LoVo (cell line): ENCODE measurements at places on chromosomes 4 and X.

DNA sequence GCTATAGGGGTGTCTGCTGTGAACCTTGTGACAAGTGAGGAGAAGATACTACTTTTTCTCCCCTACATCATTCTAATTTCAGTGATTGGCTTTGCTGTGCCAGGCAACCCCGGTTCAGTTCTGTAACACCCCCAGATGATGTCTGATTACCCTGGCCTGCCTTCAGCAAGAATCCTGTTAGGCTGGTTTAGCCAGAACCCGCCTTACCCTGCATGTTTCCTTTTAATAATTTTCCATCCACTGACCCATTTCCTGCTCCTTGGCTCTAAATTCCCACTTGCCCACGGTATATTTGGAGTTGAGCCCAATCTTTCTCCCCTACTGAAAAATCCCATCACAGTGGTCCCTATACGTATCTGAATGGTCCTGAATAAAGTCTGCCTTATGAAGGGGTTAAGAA lies 46.5 kb upstream of the HPSE start:
- DNase-seq, result no peak

GRCh38 chrX:69538321-69538876 lies 34.3 kb downstream of the NALF2 start:
- DNase-seq, result peak; percentile 26

- no peak for DNase-seq
These were observed 1333.9 kb upstream of the TENM3 start for GRCh38 chr4:180909279-180909678.

- no peak for DNase-seq
These were observed 65.2 kb upstream of the SLC7A11 start for GRCh38 chr4:138307319-138307718.

- no peak for DNase-seq
These were observed 64.7 kb upstream of the UBQLN2 start for GRCh38 chrX:56498756-56499155.

- DNase-seq, result no peak
These were observed 73.3 kb upstream of the HHIP start for GRCh38 chr4:144572660-144573059.

DNA sequence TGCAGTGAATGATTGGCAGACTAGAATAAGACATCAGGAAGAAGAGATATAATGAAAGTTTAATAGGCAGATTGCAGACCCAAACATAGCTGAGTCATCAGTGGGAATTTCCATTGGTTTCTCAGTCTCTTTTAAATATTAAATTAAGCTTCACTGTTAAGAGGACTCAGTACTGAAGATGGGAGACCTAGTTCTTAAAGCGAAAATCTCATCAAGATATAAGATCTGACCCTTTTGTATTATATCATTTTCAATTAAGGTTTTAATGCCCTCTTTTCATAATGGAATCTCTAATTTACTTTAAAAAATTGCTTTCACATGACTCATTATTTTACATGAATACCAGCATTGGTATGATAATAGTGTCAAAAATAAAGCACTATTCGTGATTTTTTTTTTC lies 168.9 kb upstream of the ATOH1 start:
- no peak for DNase-seq

DNA sequence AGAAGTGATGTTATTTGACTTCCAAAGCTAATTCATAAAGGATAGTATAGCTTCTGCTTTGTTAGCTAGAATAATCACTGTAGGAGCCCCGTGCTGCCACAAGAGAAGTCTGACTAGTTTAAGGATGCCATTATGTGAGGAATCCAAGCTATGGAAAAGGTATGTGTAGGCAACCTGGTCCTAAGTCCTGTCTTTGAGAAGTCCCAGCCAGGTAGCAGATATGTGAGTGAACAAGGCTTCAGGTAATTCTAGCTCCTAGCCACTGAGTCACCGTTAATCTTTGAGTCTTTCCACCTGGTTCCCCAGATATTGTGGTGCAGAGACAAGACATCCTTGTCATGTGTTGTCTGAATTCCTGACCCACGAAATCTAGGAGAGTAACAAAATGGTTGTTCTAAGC lies 55.5 kb downstream of the BMP3 start:
- DNase-seq, result no peak
